ENCODE measurements at places on chromosomes 2 and 18.

- DNase-seq = no peak
Observed at GRCh38 chr18:39448942-39449341, 1883.3 kb upstream of the CELF4 start.

GRCh38 chr2:113080134-113080533, 12.4 kb downstream of the IL1F10 start:
- peak; percentile 83 for DNase-seq

DNA sequence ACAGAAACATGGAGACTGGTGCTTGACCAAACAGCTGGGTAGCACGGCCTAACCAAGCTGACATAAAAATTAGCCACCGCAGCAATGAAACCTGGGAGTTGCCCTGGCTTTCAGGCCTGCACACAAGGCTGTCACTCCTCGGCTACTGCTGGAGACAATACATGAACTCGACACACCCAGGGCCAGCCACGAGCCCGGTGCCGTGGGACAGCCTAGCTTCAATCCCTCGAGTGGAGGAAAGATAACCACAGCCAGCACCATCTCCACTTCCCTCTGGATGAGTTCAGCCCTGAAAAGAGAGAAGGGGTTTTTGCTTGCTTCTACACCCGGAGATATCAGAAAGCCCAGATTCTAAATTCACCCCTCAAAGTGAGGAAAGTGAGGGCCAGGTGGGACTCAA, 78.0 kb downstream of the BCL2L11 start:
- DNase-seq = peak; percentile 38

- no peak for DNase-seq
Observed at GRCh38 chr2:219076253-219076652, 15.5 kb upstream of the IHH start.

- DNase-seq = no peak
Observed at GRCh38 chr18:64398320-64398719, 249.4 kb upstream of the LINC00305 start.

DNA sequence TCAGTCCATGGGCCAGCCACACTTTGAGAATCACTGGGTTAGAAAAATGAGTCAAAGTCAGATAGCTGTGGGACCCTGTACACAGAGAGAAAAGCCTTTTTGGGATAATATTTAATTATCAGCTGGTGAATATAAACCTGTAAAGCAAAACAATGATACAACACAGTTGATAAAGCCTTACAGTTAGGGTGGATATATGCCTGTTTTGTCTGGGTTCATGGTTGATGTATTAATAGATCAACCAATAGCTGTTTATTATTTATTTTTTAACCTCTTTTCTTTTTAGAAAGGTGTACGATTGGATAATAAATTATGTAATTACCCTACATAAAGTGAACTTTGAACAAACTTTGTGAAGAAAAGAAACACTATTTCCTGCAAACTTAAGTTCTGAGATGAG, 145.6 kb downstream of the TDRD15 start:
- DNase-seq = no peak

GRCh38 chr2:218257390-218257981, 3.3 kb upstream of the GPBAR1 start:
- DNase-seq = peak; percentile 86

DNA sequence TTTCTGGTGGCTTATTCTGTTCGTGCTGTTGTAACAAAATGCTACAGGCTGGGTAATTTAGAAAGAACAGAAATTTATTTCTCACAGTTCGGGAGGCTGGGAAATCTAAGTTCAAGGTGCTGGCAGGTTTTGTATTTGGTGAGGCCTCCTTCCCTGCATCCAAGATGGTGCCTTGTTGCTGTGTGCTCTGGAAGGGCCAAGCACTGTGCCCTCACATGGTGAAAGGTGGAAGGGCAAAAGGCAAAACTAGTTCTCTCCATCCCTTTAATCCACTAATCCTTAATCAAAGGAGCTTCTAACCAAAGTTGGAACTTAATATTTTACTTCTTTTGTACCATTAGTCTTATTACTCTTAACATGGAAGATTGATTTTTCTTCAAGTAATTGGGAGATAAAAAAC, 7.4 kb downstream of the MRPL19 start:
- no peak for DNase-seq

DNA sequence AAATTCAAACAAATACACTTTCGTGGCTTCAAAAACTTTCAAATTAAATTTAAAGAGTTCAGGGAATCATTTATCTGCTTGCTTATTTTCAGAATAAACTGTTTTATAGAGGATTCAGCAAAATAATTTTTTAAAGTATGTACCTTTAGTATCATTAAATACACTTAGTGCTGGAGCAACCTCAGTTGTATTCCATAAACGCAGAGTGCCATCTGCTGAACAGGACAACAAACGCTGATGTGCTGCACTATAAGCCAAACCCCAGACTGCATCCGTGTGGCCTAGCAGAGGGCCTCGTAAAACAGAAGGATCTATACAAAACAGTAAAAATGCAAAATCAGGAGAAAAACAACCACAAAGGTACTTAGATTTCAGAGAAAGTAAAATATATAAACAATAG, 108.6 kb downstream of the STRN start:
- DNase-seq = no peak

GRCh38 chr2:37109523-37109922, 25.2 kb downstream of the GPATCH11 start:
- DNase-seq = no peak

- DNase-seq = no peak
Observed at GRCh38 chr2:233435436-233436190, 81.3 kb downstream of the DGKD start.

Measured in activated CD8-positive, alpha-beta memory T cell treated with anti-CD3 and anti-CD28 coated beads for 24 hours (primary cell).